NCI-H524 treated with DMSO at 0.1 percent for 48 hours (cell line): ENCODE measurements at places on chromosomes 12 and 14.
A peak's percentile ranks its signal among the peaks of the same experiment; 100 is the strongest.

DNA sequence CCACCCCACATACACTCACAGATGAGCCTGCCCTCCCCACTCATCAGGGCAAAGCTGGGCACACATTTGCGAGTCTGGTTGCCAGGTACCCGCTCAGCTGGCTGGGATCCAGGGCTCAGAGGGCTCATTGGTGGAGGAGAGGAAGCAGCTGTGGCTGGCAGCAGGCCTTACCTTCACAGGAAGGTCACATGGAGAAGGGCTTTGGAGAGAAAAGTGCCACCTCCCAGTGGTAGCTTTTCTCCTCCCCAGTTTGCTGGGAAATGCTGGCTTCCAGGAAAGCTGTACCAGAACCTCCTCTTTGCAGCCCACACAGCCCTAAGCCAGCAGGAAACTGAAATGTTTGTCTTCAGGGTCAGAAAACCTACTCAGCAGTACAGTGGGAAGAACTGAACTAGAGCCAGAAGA, 55.6 kb downstream of the LGMN start:
- DNase-seq = peak; percentile 41

GRCh38 chr12:2358986-2359658, 306.3 kb downstream of the CACNA1C start:
- DNase-seq = no peak

DNA sequence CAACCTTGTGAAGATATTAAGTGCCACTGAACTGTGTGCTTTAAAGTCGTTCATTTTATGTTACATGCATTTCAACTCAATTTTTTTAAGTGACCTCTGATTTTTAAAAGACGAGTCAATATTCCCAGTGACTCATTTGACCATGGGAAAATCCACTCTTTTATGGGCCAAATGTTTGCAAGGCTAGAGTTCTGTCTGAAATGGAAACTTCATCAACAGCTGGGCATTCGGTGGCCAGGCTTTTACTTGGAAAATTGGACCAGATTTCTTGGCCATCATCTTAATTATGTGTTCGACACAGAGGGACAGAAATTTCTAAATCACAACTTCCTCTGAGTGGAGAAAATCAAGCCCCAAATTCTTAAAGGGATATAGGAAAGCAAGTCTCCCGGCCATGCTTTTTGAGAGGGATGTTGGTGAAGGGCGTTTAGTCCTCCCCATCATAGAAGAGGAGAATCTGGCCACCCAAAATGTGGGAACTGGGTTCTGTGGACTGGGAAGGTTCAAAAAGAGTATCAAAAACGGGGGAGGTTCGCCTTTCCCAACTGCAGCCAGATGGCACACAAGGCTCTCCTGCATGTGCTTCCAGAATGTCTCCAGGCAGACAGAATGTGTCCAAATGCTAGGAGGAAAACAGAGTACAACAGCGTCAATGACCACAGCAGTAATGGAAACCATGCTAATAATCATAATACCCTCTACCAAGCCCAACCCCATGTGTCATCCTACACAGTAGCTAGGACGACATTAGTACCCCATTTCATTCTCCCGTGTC, 40.9 kb upstream of the FZD10 start:
- no peak for DNase-seq

DNA sequence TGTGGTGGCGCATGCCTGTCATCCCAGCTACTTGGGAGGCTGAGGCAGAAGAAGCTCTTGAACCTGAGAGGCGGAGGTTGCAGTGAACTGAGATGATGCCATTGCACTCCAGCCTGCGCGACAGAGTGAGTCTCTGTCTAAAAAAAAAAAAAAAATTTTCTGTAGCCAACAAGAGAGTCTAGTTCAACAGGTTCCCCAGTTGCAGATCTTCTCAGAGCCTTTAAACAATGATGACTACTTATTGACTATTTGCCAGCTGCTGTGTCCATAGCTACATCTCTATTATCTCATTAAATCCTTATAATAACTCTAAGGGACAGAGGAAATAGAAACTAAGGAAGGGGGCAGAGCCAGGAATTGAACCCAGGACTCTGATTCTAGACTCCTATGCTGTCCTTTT, 15.2 kb upstream of the MYL2 start:
- DNase-seq = no peak

DNA sequence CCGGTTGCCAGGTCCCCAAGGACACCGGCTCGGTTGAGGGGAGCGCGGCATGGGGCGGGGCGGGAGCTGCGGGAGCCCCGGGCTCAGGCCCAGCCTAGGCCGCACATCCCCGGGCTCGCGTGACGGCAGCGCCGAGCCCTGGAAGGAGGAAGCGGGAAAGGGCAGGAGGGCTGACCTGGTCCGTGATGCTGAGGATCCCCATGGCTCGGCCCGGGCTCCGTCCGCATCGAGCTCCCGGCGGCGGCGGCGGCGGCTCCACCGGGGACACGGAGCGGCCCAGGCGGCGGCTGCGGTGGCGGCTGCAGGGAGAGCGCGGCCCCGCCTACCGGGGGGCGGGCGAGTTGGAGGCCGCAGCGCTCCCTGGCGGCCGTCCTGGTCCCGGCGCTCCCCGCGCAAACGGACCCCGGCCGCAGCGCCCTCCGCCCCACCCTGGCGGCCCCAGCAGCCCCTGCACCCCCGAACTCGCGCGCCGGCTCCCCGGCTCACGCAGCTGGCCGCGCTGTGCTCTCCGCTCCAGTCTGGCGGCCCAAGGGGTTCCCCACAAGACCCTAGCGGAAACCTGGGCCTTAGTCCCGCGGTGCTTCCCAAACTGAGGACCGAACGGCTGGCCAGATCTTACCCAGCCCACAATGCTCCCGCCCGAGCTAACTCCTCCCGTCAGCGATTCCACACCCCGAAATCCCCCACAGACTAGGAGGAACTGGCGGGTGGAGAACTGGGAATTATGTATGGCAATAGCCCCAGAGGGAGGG, at the start of gene ANKRD52:
Gene ANKRD52 (minus strand): TSS at position 317 of the 752 bp plus-strand sequence. CDS start 115 bp downstream, at position 202.
- DNase-seq = no peak

GRCh38 chr12:77324416-77324762, 259.0 kb upstream of the E2F7 start:
- no peak for DNase-seq

- no peak for DNase-seq
Measured at GRCh38 chr12:31524791-31525495, 66.0 kb downstream of the DENND5B start.
